Nephron progenitor cell (in vitro differentiated cells): ENCODE measurements at places on chromosomes 5 and 9.

DNA sequence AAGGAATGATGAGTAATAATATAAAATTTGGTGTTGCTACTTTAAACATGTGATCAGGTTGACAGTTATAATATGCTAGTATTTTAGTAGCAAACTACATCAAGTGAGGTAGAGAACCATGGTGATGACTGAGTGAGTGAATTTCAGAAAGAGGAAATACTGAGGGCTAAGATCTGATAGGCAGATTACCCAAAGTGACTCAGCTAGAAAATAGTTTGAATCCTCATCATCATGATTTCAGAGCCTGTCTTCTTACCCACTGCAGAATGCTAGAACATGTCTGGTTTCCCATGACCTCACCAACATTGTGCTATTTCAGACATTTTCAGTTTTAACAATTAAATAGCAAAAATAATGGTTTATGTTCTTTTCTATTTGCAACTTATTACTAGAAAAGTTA is 602.1 kb downstream of the TAF11L14 start:
- no peak for DNase-seq

DNA sequence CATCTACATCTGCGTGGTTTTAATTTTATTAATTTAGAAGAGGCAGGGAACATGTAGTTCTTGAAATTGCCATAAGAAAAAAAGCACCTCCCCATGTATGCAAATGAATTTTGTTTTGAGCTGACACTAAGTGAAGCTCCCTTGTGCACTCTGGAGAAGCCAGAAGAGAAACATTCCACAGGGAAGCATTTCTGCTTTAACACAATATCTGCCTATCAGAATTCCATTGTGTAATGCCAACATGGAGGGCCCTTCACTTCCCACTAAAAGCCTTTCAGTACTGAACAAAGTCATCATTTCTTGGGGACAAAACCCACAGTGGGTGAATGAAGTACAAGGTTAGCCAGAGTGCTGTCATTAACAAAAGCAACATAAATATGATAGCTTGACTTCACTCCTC is 59.7 kb downstream of the PRELID2 start:
- DNase-seq = no peak

DNA sequence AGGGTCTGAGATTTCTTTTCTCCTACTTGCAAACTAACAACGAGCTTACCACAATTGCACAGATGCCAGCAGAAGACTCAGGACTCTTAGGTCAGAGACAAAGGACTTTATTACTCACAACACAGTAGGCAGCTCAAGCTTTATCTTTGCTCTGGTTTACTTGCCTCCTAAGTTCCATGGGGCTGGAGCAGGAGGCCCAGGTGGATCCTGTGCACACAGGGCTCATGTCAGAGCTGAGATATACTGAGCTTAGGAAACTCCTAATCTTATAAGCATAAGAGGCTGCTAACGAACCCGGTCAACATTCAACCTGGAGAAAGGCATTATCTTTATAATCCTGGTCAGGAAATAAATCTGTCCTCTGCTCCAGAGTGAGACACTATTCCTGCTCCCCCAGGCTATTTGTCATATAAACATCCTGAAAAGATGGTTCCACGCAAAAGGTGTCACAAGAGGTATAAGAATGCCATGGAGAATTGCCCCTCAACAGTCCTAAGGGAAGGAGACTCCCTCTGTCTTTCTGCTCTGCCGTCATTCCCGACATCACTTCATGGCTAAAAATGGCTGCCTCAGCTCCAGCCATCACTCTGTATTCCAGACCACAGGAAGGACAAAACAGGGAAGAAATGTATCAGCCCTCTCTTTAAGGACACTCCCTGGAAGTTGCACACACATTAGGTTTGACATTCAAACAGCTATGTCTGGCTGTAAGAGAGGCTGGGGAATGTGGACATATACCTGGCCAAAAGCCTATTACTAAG is 16.2 kb downstream of the DUSP1 start:
- no peak for DNase-seq

DNA sequence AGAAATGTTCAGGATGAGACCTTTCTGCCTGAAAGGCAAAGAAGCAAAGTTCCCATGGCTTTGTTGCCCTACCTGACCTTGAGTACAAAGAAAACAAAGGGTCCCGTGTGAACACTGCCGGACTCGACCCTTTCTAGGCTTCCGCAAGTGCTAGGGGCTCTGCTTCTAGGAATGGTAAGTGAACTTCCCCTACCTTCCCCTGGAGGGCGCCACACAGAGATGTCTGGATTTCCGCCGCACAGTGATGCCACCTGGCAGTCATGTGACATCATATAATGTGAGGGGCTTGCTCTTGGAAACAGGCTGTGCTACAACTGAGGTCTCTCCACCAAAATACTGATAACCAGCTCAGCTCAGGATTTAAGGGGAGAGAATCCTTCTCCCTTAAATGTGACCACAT is 56.6 kb downstream of the HSD17B3 start:
- DNase-seq = no peak

DNA sequence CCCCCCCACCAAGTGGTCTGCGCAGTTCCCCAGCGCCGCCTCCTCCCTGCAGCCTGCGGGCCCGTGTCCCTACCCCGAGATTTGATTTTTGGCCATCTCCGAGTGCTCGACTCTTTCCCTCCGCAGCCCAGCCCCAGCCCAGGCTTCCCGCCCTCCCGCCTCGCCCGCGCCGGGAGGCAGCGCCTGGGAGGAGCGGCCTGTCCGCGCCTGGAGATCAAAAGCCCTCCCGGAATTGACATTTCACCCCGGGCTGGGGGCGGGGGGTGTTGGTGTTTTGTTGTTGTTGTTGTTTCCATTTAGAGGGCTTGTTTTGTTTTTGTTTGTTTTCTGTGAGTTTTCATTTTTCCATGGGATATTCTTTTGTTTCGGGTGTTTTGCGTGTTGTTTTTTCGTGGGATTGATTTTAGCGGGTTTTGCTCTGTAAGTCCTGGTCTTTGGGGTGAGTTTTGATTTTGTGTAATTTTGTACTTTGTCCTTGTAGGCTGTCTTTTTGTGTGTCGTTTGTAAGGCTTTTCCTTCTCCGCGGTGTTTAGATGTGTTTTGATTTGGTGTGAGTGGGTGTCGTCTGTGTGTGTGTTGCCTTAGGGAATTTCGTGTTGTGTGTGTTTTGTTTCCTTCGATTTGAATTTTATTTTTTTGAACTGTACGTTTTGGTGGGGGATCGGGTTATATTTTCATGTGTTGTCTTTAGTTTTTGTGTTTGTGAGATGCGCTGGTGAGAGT is 1.7 kb upstream of the PAX5 start:
- peak; percentile 55 for DNase-seq

DNA sequence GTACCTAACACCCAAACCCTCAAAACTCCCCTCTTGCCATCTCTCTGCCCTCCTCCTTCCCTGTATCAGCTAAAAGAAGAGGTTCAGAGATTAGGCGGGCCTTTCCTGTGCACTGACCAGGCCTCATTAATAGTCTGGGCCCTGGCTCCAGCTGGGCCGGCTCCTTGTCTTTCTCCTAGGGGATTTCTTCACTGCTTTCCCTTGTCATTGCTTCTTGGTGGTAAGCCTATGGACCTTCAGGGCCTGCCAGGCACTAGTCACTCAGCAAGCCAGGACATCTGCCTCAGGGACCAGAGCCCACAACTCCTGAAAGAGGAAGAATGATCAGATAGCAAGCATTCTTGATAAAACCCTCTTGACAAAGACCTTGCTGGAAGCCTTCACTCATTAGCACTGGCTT is 50.9 kb downstream of the MRRF start:
- DNase-seq = no peak

- DNase-seq = peak; percentile 20
Measured at GRCh38 chr5:38563624-38564023, 7.2 kb upstream of the LIFR start.

GRCh38 chr5:10556289-10556807 is 7.5 kb upstream of the ANKRD33B start:
- DNase-seq = no peak

DNA sequence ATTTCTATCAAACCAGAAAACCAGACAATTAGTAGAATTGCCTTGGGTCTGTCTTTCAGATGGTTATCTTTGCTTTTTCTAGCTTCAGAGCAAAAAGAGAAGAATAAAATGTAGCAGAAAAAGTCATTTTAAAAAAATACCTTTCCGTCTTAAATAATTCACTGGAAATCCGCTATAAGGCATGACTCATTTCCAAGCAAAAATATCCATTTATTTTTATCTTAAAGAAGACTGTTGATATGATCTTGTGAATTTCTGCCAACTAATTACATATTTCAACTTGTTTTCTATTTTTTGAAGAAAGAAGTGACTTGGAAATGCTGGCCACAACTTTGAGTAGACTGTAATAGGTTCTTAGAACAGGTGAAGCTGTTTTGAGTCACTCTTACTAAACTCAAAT is 83.7 kb downstream of the VCAN start:
- no peak for DNase-seq

- DNase-seq = no peak
Measured at GRCh38 chr5:64831996-64832395, 63.3 kb downstream of the CWC27 start.

- DNase-seq = no peak
Measured at GRCh38 chr9:109908459-109909390, 128.7 kb downstream of the PALM2AKAP2 start.

DNA sequence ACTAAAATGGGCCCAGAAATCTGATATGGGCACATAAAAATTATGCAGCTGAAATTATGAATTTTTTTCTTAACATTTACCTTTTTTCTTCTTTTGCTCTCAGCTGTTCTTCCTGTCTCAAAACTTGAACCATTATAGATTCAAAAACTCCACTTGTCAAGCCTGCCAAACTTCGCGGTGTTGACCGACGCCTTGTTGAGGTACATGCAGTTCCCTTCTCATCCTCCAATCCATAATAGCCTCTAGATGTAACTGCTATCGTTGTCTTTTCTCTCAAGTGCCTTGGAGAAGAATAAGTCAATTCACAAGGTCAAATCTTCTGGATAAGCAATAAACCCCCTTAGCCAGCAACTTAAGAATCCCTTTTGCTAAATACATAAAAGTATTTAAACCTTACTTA is 27.2 kb downstream of the RANBP6 start:
- no peak for DNase-seq

- no peak for DNase-seq
Measured at GRCh38 chr5:41795125-41795524, 75.1 kb downstream of the OXCT1 start.

GRCh38 chr9:137149942-137150616 is 11.1 kb downstream of the GRIN1 start:
- DNase-seq = no peak

DNA sequence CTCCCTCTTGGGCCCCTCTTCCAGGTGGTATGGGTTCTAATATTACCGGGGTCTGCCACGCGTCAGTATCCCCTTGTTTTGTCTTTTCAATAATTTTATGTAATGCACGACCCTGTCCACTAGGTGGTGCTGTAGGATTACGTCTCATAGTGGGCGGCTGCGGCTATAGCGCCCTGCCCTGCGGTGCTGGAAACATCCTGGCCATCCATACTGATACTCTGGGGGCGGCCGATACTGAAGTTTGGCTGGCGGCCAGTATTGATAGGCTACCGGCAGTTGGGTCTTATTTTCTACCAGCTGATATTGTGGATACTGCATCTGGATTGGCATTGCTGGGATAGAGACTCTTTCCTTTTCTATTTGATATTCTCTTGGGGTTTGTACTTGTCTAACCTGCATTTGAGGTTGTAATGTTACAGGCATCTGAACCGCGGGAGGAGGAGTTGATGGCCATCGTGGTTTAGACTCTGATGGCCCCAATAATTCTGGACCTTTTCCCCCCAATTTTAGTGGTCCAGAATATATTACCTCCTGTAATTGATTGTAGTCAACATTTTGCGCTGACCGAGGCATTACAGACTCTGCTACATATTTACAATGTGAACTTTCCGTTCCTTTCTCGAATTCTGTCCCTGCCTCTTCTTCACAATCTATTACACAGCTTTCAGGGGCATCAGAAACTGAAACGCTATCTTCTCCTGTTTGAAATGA is 3.3 kb upstream of the TMEM141 start:
- peak; percentile 78 for DNase-seq

DNA sequence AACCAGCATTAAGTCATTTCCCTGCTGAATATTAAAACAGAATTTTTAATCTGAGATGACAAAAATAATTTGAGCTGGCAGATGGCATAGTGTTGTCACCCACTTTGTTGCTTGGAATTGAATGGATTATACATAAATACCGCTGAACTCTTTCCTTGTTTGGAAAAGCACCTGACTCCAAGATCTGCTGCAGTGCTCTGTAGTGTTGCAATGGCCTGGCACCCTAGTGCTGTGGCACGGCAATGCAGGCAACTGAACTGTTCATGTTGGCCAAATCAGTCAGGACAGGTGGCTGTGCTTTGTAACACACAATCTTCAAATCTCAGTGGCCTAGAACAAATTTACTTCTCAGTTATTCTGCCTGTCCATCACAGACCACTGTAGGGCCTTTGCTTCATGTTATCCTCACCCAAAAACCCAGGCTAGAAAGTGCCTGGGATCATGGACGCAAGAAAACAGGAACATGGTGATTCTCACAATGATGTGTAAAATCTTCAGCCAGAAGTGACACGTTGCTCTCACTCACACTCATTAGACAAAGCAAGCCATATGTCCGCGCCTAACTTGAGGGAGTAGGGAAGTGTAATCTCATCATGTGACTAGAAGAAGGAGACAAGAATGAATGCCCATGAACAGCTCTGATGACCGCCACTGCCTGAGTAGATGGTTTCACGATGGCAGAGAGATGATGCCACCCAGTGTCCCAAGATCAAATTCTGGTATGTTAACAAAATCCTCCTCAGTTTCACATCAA is 191.9 kb upstream of the PUM3 start:
- no peak for DNase-seq

DNA sequence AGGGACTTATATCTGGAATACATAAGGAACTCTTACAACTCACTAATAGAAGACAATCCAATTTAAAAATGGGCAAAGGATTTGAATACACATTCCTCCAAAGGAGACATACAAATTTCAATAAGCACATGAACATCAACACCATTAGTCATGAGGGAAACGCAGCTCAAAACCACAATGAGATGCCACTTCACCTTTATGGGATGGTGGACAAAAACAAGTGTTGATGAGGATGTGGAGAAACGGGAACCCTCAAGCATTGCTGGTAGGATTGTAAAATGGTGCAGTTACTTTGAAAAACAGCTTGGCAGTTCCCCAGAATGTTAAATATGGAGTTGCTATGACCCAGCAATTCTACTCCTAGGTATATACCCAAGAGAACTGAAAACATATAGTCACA is 72.7 kb upstream of the IER5L start:
- DNase-seq = no peak

DNA sequence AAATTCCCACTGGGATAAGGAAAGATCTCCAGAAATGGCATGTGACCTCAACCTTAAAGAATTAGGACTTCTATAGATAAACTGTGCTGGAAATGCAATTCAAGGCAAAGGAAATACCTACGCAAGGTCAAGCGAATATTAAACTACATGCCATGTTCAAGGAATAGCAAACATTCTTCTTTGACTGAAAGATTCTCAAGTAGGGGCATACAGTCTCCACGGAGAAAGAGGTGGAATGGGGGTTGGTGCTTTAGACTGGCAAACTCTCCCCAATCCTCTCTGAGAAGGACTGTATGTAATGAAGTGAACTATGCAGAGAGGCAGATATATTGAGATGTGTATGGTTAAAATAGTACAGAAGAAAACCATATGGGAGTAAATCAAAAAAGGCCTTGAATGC is 6.1 kb downstream of the RICTOR start:
- DNase-seq = no peak

- DNase-seq = no peak
Measured at GRCh38 chr5:9924614-9925013, 294.5 kb upstream of the TAS2R1 start.
